NCI-H446 (cell line): ENCODE measurements at places on chromosomes 3 and 15.

GRCh38 chr3:98705694-98706093 lies 57.4 kb upstream of the ST3GAL6 start:
- DNase-seq: no peak

DNA sequence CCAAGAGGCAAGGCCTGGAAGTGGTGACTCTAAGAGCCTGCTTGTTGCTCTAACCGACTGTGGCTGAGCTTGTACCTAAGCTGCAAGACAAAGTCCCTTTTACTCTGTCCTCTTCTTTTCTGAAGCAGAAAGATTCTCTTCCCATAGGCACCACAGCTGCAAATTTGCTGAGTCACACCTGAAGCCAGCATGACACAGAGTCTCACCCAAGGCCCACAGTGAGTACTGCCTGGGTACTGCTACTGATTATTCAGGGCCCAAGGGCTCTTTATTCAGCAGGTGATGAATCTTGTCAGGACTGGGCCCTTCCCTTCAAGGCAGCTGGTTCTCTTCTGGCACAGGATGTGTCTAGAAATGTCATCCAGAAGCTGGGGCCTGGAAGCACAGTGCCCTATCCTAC lies 18.9 kb upstream of the TIGIT start:
- DNase-seq: no peak

- no peak for DNase-seq
These were observed 220.4 kb downstream of the SNRPN start for GRCh38 chr15:25175033-25175788.

GRCh38 chr3:16378415-16378814 lies 113.4 kb downstream of the OXNAD1 start:
- DNase-seq: no peak

- no peak for DNase-seq
These were observed 37.2 kb upstream of the DLG1 start for GRCh38 chr3:197335428-197336132.

GRCh38 chr3:172359231-172359630 lies 89.0 kb downstream of the GHSR start:
- no peak for DNase-seq

- DNase-seq: no peak
These were observed 21.2 kb upstream of the SPRED1 start for GRCh38 chr15:38231436-38231835.
